Body of pancreas (tissue), 4 donors: ENCODE measurements at places on chromosomes 6 and 20. TPM values are rescaled to one million over a fixed set of nuclear protein-coding genes. Genes with fewer than 3 reads are reported as not detected.

Gene LRRC1
- 13.2 TPM for total RNA-seq

Gene MMP24
- total RNA-seq: 3.0 TPM

GRCh38 chr6:11934638-11935037 is 77.5 kb upstream of the HIVEP1 start:
- DNase-seq: no peak

DNA sequence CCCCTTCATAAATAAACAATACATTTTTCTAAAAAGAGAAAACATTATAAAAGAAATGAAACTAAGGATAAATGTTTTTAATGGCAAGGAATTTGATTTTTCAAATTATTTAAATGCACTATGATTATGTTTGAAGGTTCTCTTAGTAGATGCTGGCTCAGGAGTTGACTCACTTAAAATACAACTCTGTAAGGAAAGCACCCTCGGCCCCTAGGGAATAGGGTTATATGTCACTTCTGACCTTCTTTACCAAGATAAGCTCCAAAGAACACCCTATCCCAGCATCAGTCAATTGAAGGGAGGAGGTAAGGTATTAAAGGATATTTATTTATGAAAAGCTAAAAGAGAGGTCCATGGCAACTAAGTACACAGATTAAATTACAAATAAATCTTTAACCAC is 6.8 kb downstream of the SNAP91 start:
- no peak for DNase-seq

GRCh38 chr6:144140867-144141266 is 9.4 kb upstream of the STX11 start:
- no peak for DNase-seq

DNA sequence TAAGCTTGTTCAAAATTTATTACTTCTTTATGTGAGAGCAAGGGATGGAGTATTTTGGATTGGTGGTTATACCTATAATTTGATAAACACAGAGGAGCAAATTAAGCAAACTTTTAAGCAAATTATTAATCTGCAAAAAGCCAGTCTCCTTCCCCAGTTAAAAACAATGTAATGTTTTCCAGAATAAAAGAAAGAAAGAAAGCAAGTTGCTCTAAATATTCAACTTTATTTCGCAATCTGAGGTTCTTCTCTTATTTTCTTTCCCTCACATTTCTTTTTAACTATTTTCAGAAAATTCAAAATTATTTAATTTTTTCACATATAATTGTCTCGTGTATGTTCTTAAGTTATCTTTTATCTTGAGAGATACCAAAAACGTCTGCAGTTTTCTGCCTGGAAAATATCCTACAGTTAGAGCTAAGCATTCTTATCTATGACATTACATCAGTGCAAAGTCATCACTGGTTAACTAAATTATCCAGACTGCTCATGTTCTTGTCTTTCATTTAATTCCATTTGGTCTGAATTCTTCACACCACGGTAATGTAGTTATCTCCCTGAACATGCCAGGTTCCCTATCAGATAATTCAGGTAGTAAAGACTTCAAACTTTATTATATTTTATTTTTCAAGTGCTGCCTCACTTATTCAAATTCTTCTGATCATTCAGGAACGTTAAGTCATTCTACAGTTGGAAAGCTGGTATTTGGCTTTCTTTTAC is 3.3 kb upstream of the CNKSR3 start:
- DNase-seq: no peak

Gene SAMD3
- 20.4 TPM for total RNA-seq

Gene SPATA25
- 1.3 TPM for total RNA-seq

- no peak for DNase-seq
Measured at GRCh38 chr20:33840160-33840559, 29.0 kb downstream of the CHMP4B start.

Gene TFAP2D
- total RNA-seq: not detected

- no peak for DNase-seq
Measured at GRCh38 chr6:127956260-127956888, 55.5 kb upstream of the THEMIS start.

DNA sequence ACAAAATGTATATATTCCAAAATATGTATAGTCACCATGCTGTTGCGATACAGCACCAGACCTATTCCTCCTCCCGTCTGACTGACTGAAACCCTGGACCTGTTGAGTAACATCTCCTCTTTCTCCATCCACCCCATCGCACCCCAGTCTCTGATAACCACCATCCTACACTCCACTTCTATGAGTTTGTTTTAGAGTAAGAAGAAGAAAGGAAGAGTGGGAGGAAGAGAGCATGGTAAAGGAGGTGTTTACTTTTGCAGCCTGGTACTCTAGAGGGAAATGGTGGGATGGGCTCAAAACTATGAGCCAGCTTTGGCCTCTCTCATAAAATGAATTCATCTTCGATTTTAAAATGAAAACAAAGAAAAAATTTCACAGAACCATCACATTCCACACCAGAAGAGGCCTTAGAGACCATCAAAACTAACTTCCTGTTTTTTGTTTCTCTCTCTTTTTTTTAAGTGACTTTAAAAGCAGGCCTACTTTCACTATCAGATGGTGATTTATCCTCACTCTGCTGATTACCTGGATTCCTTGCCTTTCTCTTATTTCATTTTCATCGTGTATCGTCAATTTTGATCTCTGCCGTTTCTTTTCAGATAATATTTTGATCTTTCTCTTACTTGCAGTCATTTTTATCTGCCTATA is 16.8 kb upstream of the FUCA2 start:
- no peak for DNase-seq

DNA sequence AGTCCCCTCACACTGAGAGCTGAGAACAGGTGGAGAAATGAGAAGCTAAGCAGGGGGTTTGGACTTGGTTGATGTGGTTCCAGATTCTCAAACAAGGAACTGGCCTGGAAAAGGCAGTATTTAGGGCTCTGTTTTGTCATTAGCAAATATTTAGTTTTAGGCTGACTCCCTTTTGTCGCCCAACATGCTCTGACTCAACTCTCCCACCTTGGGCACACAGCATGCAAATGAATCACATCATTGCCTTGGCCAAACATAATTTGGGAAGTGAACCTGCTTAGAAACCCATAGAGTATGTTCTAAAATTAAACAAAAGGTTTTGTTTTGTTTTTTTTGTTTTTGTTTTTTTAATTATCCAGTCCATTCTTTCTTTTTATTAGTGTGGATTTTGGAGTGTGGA is 9.5 kb upstream of the UQCC2 start:
- no peak for DNase-seq

DNA sequence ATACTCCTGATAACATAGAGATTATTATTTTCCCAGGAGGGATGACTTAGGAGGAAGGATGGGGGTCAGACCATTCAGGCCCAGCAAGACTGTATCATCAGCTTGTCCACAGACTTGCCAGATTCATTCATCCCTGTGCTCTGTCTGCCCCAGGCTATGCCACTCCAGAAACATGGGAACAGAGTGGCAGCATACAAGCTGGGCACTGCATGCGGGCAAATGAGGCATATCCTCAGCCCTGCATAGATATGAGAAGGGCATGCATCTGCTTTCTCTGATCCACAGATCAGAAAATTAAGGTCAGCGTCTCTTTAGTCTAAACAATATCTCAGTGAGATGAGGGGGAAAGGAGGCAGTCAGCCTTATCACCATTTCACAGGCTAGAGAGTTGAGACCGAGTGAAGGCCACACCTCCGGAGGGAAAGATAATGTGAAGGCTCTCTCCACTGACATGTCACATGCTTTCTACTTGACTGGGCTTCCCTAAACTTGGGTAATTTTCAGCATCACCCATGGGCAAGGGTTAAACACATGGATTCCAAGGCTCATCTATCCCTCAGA is 140.5 kb downstream of the TFAP2B start:
- DNase-seq: no peak

DNA sequence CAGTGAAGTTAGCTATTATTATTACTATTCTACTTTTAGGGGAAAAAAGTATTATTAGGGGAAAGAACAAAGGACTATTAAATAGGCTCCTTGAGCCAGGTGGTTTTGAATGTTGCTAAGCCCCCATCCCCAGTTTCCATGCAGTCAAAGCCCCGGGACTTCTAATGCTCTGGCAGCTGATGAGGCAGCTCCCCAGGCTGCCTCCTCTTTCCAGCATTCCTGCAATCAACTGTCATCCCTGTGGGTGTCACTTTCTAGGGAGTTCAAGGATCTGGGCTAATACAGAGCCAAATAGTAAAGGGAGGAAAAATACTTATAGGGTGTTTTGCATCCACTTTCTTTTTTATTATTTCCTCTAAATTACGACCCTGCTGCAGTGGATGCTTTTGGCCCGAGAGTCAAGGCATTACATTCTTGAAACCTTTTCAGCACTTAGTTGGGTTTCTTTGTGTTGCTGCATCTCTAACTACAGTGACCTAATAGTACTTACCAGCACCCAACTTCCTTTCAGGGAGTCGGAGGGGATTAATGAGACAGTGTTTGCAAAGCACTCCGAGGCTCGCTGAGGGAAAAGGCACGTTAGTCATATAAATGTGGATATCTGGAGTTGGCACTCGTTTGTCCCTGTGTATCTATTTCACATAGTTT is 303.9 kb upstream of the MAP3K7 start:
- no peak for DNase-seq

DNA sequence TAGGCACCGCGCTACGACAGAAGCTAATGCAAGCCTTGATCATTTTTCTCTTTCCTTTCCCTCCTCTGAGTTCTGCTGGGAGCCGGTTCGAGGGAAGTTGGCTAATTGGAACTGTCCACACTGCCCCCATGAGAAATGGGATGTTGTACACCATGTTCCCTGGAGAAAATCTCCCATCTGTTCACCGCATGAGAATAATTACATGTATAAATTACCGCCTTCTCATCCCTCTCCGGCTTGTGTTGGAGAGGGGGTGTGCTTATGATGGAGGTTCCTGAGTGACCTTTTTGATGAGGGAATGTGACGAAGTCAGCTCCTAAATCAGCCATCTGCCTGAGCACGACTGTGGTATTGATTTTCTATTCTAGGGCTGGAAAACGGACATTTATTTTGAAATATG is 320.2 kb upstream of the SULF2 start:
- no peak for DNase-seq

DNA sequence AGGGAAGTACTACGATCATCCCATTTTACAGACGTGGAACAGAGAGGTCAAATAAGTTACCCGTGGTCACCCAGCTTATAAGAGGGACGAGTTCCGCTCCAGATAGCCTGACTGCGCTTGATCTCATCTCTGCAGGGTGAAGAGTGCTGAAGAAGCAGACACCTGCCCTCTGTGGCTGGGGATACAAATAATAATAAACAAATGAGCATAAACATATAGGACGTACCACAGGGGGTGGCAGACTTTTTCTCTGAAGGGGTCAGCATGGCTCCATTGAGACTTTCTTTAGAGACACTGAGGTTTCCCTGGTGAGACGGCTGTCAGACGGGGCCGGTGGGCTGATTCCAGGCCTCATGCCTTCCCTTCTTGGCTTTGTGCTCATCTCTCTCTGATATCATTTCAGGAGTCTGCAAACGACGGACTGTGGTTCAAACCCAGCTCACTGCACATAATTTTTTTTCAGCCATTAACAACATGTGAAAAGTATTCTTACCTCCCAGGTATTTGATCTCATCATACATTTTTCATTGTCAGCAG is 47.1 kb downstream of the IRF4 start:
- DNase-seq: no peak

- DNase-seq: no peak
Measured at GRCh38 chr6:64383277-64383676, 747.7 kb downstream of the PHF3 start.

- DNase-seq: no peak
Measured at GRCh38 chr6:70168681-70169377, 134.1 kb downstream of the COL9A1 start.

DNA sequence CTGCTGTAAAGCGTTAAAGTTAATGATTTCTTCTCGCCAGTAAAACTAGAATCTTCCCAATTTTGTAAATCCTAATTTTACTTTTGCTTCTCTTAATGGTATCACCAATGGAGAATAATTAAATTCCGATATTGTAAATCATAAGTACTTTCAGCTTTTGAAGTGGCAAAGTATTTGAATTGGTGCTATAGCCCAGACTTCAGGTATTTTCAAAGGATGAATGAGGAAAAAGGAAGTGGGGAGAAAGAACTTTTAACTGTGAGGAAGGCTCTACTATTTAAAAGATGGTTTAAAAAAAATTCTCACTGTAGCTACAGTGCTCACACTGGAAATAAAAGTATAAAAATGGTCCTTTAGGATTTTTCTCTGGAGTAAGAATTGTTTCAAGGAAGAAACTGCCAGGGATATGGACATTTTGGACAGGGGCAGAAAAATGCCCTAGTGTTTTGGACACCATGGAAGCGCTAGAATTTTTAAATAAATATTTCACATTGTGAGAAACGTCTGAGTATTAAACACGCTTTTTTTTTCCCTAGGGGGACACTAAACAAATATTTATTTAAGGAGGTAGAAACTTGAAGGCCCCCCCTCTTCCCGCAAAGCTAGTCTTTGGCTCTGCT is 1.3 kb upstream of the TAB2 start:
- DNase-seq: no peak

Gene TNFAIP3
- 12.5 TPM for total RNA-seq

DNA sequence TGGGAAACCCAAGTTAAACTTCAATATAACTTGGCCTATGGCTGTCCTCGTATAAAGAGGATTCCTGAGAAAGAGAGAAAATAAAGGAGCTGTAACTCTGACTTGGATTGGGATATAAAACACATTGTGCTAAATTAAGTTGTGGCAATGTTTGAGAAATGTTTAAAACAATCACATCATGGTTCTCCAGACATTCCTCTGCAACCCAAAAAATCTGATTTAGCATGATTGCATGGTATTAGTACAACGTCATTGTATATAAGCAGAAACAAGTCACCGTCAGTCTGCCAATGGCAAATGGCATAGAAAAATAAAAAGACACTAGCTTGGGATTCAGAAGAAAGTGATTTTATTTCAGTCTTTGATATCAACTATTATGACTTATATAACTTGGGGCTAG is 140.2 kb upstream of the FAM83B start:
- DNase-seq: no peak

GRCh38 chr20:62925420-62926228 is 681 bp downstream of the DIDO1 start:
- peak; percentile 42 for DNase-seq

DNA sequence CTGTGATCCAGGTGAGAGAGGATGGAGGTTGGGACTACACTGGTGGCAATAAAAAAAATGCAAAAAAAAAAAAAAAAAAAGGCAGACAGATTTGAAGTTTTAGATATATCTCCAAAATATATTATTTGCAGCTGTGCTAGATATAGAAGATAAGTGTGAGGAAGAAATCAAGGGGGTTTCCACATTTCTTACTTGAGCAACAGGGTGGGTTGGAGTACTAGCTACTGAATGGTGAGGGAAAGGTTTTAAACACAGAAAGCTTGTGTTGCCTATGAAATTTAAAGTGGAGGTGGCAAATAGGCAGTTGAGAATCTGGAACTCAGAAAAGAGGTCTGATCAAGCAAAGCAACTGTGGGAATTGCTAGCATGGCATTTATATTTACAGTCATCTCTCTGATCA is 59.9 kb upstream of the GNRH2 start:
- no peak for DNase-seq

DNA sequence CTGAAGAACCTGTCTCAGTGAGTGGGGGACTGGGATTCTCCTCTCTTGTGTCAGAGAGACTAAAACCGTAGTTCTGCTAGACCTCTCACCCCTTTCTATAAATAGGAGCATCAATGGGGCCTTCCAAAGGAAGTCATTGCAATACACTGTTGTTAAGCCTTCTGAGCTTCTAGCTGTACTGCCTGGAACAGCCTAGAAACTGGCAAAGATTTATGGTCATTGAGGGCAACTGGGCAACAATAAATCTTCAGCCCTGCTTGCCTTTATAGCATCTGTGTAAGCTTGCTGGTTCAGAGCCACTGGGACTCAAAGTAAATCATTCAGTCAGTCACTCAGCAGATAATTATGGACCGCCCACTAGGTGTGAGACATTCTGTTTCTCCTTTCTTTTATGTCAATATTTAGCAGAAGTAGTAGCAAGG is 53.2 kb downstream of the PPP1R14C start:
- DNase-seq: no peak

GRCh38 chr6:151847064-151847463 is 39.6 kb downstream of the ESR1 start:
- DNase-seq: no peak
